Left ventricle myocardium inferior (tissue), 1 donor: ENCODE measurements at places on chromosomes 11 and 22. TPM values are rescaled to one million over a fixed set of nuclear protein-coding genes. Genes with fewer than 3 reads are reported as not detected.
A peak's percentile ranks its signal among the peaks of the same experiment; 100 is the strongest.

The OR8G5 gene
- not detected for total RNA-seq

The KDM4E gene
- total RNA-seq = not detected

The ALKBH8 gene
- 6.7 TPM for total RNA-seq

The PIM3 gene
- total RNA-seq = 57.1 TPM

The GTSE1 gene
- 0.25 TPM for total RNA-seq

DNA sequence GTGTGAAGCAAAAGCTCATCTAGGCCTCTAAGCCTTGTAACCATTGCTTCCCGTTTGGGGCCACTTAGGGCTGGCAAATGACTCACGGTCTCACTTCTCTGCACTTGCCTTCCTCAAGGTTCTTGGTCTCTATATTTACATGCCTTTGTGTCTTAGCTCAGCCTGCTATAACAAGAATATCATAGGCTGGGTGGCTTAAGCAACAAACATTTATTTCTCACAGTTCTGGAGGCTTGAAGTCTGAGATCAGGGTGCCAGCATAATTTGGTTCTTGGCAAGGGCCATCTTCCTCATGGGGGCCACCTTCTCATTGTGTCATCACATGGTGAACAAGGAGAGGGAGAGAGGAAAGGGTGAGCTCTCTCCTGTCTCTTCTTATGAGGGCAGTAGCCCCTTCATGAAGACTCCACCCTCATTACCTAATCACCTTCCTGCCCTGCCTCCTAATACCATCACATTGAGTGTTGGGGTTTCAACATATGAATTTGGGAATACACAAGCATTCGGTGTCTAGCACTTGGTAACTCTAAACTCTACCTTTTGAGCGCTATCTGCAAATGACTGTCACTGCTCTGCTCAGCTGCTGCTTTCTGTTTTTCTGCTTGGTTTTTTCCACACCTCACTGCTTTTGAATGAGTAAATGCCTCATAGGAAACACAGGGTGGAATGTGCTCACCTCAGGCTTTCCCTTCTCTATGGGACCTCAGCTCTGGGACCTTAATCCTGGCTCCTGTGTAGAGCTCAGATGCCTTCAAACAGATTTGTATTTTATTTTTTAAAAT lies 16.2 kb upstream of the ME3 start:
- DNase-seq = no peak

DNA sequence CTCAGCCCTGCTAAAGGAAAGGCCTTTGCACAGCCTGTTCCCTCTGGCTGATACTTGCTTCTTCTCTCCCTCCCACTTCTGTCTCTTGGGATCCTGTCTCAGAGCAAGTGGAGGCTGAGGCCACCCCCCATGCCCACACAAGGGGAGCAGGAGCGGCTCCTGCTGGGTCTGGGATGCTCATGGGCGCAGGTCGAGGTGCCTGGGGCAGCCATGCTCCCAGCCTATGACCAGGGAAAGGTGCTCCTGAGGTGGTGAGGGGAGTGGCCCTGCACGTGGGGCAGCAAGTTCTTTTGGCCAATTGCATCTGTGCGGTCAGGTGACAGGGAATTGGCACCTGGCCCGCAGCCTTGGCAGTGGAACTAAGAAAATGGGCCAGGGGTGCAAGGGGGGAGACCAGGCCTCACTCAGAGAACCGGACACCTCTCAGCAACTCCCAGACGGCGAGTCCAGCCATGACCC lies 1.5 kb downstream of the MAPK11 start:
- DNase-seq = no peak

DNA sequence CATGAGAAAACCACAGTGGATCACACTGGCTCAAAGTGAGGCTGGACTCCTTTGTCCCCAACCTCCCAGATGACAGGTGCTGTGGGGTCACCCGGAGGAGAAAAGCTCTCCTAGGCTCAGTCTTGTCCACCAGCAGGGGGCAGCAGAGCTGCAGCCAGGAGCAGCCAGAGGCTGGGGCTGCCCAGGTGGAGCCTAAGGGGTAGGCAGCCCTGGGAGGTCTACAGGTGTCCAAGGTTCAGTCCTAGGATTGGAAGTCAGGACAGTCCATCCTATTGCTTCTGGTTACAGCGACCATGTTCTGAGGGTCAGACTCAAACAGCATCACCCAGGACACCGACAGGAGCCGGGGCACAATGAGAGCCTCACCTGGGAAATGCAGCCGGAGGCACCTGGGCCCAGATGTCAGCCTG lies 77.6 kb upstream of the IGLL5 start:
- peak; percentile 38 for DNase-seq

DNA sequence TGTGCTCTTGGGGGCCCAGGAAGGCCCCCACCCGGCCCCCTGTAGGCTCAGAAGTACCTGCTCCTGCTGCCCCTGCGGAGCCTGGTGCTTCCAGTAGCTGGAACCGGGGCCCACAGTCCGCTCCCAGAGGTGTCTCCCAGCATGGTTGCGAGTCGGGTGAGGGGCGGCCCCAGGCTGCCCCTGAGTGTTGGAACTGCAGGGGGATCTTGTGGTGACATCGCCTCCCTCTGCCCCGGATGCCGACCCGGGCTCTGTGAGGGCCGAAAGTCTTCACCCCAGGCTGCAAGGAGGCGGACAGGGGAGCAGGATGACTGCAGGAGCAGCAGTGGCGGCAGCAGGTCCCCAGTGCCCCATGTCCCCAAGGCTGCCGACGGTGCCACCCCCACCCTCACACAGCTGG lies 9.5 kb upstream of the PKP3 start:
- no peak for DNase-seq

GRCh38 chr22:41974691-41975290 lies 5.5 kb downstream of the SEPTIN3 start:
- no peak for DNase-seq

GRCh38 chr11:65947133-65947532 lies 1.9 kb downstream of the TSGA10IP start:
- no peak for DNase-seq

DNA sequence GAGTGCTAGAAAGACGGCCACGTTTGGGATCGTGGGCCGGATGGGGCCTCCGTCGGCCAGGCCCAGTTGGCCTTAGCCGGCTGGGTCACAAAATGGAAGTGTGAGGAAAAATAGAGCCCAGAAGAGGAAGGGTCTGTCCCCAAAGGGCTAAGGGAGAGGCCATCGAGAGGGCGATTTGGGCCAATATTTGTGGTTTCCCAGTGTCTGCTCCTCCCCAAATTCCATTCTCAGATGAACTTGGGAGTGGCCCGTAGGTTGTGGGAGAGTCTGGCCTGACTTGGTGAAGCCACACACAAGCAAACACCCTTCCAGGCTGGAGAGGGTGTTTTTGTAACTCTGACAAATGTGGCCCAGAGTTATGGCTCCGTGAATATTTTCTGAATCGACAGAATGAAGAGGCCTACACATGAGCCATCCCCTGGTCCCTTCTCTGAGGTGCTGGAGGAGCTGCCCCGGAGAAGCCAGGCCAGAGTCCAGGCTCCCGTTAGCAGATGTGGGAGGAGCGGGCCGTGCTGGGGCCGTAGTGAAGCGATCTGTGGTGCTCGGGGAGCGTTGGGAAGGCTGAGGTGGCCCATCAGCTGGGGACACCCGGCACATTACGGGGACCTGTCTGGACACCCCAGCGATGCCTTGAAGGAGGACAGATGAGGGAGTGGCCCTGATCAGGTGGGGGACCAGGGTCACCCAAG lies 73.5 kb upstream of the PPARA start:
- DNase-seq = peak; percentile 52

- DNase-seq = no peak
Observed at GRCh38 chr11:119121811-119122124, 388 bp downstream of the HINFP start.

DNA sequence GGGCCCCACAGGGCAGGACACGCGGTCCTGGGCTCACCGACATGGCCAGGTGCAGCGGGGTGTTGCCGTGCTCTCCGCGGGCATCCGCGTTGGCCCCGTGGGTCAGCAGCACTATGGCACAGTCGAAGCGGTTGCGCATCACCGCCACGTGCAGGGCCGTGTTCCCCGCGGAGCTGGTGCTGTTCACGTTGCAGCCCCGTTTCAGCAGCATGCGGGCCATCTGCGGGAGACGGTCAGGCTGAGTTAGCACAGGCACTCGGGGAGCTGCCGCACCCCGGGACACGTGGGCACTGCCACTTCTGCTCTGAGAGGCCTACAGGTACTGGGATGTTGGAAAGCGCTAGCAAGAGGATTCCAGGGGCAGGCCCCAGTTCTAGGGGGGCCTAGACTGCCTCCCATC lies 22.3 kb upstream of the BAIAP2L2 start:
- no peak for DNase-seq
